ENCODE measurements at places on chromosomes 7 and 10. TPM values are rescaled to one million over a fixed set of nuclear protein-coding genes. Genes with fewer than 3 reads are reported as not detected.

DNA sequence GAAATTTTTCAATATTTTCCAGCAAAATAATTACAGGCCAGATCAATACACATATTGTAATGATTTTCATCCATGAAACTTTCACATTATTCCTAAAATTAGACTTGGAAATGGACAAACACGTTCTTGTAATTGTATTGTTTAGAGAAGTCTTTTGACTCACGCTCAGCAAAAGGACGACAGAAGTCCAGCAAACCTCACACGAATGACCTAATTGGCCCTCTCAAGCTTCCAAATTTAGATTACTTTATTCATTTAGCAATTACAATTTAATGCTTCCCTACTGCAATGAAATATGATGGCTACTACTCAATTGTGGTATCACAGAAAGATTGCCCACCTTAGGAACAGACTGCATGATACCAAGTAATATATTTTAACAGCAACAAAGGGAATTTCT, 702.2 kb downstream of the MAGI2 start:
- DNase-seq, result no peak

DNA sequence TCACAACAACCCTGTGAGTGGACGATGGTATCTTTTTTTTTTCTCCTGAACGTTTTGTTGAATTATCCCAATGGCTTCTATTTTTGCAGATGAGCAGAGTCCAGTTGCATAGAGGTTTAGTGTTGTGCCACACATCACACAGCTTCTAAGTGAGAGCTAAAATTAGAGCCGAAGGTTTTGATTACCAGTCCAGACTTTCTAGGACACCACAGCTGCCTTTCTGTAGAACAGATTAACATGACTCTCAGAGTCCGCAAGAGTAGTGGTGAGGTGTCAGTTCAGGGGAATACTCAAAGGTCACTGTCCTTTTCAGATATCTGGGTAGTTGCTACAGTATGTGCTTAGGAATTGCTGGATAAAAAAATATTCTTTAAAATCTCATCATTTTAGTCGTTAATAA, 13.8 kb downstream of the SGPL1 start:
- DNase-seq, result no peak

GRCh38 chr7:100649826-100650565, 6.3 kb downstream of the ACTL6B start:
- no peak for DNase-seq

CPA4 gene
- total RNA-seq, result not detected

DNA sequence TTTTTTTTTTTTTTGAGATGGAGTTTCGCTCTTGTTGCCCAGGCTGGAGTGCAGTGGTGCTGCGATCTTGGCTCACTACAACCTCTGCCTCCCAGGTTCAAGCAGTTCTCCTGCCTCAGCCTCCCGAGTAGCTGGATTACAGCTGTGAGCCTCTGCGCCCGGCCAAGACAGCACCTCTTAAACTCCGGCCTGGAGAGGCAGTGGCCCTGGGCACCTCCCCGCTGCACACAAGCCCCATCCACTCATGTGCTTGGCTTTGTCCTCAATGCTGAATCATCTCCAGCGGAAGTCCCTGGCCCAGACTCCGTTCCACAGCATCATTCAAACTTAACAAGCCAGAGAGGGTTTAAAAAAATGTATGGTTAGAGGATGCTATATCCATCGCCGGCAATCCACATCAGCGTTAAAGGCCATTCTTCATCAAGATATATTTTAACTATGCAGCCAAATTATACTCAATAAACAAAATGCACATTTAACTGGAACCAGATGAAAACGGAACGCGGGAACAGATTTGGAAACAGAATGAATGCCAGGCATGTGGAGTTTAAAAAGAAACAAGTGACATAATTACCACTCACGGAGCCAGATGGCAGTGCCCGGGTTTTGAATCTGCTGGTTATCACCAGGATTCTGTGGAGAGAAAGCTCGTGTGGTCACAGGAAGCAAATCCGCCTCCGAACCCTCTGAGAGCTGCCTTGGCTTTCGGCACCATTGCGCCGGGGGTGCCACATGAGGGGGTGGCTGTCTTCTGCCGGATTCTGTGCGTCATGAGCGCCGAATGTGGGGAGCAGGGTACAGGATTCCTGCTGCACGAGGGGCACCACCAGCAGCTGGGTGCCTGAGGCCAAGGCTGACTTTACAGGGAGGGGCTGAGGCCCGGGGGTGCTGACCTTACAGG, 45.6 kb upstream of the CFAP46 start:
- no peak for DNase-seq

CPA1 gene
- not detected for total RNA-seq

DNA sequence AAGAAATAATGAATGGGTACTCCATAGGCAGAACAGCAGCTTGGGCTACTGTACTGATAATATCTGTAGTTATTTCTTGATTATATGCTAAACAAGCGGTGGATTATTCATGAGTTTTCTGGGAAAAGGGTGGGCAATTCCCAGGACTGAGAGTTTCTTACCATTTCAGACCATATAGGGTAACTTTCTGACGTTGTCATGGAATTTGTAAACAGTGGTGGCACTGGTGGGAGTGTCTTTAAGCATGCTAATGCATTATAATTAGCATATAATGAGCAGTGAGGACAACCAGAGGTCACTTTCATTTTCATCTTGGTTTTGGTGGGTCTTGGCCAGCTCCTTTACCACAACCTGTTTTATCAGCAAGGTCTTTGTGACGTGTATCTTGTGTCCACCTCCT, 399.7 kb downstream of the CDC14C start:
- no peak for DNase-seq

NAT16 gene
- total RNA-seq, result not detected

Measured in dermis microvascular lymphatic vessel endothelial cell (primary cell).